ENCODE measurements at places on chromosomes 1 and 21.

DNA sequence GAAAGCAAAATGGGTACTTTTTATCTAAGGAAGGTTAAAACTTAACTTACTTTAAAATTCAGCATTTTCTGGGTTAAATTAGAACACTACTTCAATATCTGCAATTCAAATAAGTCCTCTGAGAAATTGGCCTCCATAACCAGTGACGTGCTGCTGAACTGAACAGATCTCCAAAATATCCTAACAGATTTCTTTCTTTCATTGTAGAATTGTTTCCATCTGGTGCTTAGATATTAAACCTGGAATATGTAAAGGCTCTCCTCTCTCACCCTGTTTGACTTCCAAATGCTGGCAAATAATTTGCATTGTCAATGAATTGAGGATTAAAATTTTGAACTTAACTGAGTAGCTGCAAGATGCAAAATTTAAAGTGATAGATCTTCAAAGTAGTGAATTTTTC lies 316.9 kb upstream of the CXADR start:
- DNase-seq: no peak

DNA sequence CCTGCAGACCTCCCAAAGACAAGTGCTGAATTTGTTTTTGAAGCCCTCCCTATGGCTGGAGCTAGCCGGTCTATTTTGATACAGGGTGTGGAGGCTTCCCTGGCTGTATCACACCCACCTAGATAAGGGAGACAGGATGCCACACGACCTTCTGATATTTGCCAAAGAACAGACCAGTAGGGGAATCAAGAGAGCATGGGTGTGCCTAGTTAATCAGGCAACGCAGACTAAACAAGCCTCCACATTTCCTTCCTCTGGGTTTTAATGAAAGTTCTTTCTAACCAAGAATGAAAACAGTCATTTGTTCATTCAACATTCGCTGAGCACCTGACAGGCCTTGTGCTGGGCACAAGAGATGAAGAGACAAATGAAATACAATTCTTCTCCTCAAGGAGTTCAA lies 446.8 kb downstream of the PLPP3 start:
- DNase-seq: no peak

DNA sequence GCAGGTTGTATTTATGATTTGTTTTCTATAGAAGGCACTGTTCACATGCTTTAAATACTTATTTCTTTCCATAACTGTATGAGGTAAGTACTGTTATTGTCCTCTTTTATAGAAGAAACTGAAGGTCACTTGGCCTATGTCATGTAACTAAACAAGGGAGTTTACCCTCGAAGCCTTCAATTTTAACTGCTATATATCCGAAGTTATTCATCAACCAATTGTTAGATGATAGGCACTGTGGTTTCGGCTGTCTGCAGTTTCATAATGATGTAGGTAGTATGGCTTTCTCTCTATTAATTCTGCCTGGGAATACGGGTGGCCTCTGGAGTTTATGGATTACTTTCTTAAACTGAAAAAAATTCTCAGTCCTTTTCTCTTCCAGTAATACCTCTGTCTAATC lies 413.3 kb upstream of the ADGRL2 start:
- DNase-seq: no peak

DNA sequence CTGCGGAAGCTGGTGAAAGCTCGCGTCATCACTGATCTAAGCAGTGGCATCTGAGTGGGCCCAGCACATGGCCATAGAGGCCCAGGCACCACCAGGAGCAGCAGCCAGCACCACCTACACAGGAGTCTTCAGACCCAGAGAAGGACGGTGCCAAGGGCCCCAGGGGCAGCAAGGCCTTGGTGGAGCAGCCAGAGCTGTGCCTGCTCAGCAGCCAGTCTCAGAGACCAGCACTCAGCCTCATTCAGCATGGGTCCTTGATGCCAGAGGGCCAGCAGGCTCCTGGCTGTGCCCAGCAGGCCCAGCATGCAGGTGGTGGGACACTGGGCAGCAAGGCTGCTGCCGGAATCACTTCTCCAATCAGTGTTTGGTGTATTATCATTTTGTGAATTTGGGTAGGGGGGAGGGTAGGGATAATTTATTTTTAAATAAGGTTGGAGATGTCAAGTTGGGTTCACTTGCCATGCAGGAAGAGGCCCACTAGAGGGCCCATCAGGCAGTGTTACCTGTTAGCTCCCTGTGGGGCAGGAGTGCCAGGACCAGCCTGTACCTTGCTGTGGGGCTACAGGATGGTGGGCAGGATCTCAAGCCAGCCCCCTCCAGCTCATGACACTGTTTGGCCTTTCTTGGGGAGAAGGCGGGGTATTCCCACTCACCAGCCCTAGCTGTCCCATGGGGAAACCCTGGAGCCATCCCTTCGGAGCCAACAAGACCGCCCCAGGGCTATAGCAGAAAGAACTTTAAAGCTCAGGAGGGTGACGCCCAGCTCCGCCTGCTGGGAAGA lies 3.2 kb upstream of the ARTN start:
- peak; percentile 67 for DNase-seq

DNA sequence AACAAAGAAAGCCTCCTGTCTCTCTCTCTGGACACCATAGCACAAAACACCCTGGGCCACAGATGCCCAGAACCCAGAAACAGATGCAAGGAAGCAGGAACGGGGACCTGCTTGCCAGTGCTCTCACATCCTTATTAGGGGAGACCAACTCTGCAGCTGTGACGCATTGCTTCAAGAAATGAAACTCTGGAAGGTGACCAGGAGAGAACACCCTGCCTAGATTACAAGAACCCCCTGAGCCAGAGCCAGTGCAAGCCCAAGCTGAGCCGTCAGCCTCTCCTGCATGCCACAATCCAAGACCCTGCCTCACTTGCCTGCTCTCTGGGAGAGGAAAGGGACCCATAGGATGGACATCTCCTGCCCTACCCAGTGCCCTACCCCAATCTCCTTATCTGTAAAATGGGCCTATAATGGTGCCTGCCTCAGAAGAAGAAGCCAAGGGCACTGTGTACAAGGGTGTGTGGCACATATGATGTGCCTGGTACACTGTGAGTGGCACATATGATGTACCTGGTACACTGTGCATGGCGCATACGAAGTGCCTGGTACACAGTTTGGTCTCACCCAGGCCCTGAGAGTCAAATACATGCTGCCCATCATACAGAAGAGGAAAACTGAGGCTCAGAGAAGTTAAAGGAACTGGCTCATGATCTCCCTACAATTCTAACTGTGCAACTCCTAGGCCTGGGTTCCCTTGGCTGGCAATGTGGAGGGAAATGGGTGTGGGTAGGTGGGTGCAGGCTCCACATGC lies 16.8 kb upstream of the FAM131C start:
- no peak for DNase-seq

DNA sequence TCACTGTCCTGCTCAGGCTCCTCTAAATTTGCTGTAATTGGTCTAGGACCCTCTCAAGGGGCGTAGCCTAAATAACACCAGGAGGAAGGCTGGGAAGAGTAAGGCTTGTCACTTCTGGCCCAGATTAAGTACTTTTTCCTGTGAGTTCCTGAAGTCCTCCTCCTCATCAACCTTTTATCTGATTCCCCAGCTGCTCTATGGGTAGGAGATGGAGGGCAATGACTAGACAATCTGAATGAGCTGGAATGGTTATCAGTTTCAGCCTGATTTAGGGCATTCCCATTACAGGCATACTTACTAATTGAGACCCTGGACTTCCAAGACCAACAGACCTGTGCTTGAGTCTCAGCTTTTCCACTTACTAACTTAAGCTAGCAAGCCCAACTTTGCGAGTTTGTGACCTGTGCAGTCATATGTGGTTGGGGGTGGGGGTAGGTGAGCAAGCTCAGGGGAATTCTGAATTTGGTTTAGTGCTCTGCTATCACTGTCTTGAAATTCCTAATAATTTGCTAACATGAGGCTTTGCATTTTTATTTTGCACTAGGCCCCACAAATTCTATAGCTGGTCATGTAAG lies 18.0 kb upstream of the FGGY start:
- DNase-seq: no peak

DNA sequence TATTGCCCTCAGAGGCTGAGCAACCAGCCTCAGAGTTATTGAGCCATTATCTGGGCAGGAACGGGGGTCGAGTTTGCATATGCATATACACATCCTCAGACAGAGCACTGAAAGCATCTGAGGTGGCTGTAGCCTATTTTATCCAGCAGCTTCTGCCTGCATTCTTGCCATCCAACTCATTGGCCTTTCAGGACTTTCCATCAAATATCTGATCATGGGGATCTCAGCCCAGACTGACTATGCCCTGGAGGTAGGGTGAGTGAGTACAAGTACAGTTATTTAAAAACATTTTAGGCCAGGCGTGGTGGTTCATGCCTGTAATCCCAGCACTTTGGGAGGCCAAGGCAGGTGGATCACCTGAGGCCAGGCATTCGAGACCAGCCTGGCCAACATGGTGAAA lies 1.8 kb upstream of the MTF1 start:
- no peak for DNase-seq

GRCh38 chr1:190170321-190170720 lies 307.3 kb downstream of the BRINP3 start:
- no peak for DNase-seq

GRCh38 chr1:5727191-5727590 lies 265.0 kb downstream of the NPHP4 start:
- no peak for DNase-seq

GRCh38 chr1:154186177-154186576 lies 5.7 kb downstream of the TPM3 start:
- peak; percentile 76 for DNase-seq

GRCh38 chr1:151611288-151611790 lies 511 bp upstream of the SNX27 start:
- DNase-seq: no peak

DNA sequence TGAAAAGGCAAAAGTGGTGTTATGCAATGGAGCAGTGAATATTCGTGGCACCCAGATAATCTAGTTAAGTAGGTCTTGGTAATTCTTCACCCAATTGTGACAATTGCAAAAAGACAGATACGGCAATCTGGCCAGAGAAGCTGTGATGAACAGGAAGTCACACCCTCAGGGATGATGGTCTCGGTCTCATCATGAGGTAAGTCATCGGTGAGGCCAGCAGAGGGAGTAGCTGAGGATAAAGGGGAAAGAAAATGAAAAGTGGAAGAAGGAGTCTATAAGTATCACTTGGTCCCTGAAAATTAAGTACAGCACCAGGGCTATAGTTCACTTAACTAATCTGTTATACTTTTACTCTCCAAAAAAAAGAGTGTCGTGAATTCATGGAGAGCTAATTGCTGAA lies 258.8 kb upstream of the NCAM2 start:
- DNase-seq: peak; percentile 34

- DNase-seq: no peak
These were observed 26.8 kb downstream of the S100A6 start for GRCh38 chr1:153509036-153509435.

DNA sequence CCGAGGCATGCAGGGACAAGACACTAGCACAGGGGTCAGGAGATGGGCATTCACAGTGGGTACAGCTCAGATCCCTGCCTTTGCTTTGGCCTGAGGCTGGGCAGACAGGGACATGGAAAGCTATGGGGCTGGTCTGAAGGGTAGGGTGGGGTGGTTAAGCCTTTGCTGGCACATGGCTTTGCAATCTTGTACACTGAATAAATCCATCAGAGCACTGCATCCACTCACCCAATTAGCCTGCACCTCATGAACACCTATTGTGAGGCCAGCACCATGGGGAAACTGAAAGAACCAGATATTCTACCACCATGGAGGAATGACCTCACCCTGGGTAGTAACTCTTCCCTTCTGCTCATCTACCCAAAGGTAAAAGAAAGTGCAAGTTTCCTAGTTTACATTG lies 199.6 kb upstream of the LMO4 start:
- no peak for DNase-seq

DNA sequence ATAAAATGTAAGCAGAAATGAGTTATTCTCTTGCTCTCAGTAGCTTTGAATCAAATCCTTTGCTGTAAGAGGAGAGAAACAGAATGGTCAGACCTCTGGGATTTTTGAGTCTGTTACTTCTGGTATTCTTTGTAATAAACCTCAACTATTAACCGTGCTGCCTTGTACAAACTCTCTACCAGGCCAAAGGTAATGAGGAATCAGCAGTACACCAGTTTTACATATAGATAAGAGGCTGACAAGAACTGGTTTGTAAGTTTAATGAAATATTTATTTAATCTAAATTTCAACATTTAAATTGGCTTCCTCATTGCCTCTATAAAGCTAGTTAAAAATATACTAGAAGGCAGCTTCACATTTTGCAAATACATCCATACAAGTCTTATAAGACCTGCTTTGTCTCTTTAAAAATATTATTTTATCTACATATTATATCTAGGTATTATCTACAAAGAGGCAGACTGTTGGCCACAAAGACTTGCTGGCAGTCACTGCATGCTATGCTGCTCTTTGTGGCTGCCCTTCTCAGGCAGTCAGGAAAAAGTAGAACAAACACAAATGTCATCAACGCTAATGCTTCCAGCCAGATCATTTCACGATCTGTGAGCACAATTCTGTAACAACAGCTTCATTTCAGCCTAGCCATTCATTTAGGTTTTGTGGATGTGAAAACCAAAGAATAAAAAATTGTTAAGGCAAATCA lies 173.0 kb downstream of the GABPA start:
- DNase-seq: no peak

DNA sequence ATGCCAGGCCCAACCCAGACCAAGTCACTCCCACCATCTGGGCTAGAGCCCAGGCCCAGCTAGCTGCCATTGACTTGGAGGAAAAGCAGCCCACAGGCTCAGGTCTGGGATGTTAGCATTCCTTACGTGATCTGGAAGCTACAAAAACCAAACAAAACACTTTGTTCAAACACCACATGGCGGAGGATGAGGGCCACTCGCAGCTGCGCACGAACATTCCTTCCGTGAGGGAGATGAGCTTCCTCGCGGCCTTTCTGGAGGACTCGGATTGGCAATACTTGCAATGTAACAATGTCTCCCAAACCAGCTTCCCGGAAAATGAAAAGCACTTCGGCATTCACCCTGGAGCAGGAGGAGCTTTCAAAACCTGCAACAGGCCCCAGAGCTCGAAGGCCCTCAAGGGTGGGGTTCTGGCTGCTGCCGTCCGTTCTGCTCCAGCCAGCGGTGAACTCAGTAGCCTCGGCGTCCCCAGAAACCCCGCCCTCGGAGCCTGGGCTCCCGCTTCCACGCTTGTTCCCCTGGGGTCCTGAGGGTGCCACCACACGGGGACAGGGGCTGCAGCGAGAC lies 40.5 kb downstream of the COL6A1 start:
- DNase-seq: no peak

- DNase-seq: no peak
These were observed 2.8 kb downstream of the PERM1 start for GRCh38 chr1:978835-979743.

- DNase-seq: no peak
These were observed 74.0 kb upstream of the KCNE2 start for GRCh38 chr21:34289856-34290255.

- no peak for DNase-seq
These were observed 47.0 kb downstream of the C1orf198 start for GRCh38 chr1:230821346-230821745.

DNA sequence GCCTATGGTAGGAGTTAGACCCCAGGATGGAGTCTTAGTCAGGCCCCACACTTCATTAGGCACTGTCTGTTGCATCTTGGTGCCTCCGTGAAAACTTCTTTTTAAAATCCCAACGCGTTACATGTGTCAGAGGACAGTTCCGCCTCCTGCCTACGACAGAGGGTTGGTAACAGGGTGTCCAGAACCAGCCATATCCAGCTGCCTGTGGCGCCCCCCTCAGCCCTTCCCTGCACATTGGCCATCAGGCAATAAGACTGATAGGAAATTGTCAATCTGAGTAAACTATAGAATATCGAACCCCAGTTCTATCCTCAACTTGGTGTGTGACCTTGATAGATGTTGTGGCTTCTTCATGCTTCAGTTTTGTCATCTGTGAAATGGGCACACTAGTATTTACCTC lies 108.6 kb upstream of the CSF3R start:
- peak; percentile 41 for DNase-seq
